ENCODE measurements at places on chromosomes 6 and 20.

- no peak for DNase-seq
Measured at GRCh38 chr20:60115451-60115850, 157.2 kb downstream of the CDH26 start.

DNA sequence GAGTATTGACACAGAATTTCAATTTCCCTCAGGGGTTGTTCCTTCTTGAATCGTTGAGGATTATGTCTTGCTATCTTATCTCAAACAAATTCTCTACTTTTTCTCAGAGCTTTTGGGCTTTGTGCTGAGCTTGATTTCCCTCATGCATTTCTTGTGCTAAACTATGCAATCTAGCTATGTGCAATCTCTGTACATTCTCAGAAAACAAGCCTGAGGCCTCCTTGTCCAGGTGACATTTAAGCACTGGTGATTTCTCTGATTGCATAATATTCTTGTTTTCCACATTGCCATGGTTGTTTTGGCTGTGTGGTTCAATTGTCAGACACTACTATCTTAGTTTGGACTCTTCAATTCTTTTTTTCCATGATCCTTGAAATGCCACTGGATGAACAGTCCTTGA is 81.2 kb upstream of the MAN1A1 start:
- DNase-seq = no peak

- no peak for DNase-seq
Measured at GRCh38 chr6:38040254-38040653, 220.7 kb downstream of the ZFAND3 start.

DNA sequence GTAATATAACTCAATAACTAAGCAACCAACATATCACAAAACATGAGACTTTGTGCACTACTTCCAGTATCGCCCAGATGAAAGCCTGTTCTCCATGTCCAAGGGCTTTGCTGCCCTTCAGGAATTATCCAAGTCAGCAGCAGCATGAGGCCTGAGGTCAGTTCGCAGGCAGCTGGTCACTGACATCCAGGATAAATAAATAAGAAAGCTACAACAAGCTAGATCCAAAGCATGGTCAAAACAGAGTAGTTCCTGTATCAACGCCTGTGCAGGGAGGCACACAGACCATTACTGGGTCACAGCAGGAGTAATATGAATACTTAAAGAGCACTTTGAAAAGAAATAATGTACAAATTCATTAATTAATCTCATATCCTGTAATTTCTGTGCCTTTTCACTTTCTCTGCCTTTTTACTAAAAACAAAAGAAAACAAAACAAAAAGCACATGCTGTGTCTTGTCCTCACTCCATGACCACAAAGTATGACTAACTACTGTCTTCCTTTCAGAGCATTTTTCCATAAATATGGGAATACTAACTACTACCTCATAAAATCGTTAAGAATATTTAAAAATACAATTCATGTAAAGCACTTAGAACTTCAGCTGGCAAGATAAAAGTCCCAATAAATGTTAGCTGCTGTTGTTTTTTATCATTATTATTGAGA is 374.9 kb upstream of the IRAK1BP1 start:
- DNase-seq = no peak

- no peak for DNase-seq
Measured at GRCh38 chr6:14460556-14460955, 343.0 kb downstream of the CD83 start.

- no peak for DNase-seq
Measured at GRCh38 chr6:10883312-10884244, 1.7 kb upstream of the GCM2 start.

- no peak for DNase-seq
Measured at GRCh38 chr6:163529605-163530004, 115.1 kb downstream of the QKI start.

DNA sequence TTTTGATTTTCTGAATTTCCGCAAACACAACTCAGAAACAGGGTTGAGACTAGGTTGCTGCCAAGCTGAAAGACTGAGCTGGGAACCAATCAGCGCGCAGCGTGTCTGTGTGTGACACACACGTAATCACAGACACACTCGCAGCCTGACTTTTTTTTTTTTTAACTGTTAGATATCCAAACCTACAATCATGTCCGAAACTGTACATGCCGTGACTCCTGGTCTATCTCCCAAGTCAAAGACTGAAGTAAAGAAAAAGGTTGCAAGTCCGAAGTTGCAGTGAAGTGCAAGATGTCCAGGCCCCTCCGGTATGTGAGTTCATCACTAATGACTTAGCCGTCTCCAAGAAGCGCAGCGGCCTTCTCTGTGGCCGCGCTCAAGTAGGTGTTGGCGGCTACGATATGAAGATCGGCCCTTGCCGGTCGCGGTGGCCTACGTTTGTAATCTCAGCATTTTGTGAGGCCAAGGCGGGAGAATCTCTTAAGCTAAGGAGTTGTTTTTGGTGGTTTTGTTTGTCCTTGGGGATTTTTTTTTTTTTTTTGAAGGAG is 108.2 kb downstream of the HFE start:
- DNase-seq = peak; percentile 90

- no peak for DNase-seq
Measured at GRCh38 chr20:35514371-35514932, 15.0 kb downstream of the C20orf173 start.

- no peak for DNase-seq
Measured at GRCh38 chr6:41790045-41790444, 2.6 kb downstream of the TOMM6 start.

DNA sequence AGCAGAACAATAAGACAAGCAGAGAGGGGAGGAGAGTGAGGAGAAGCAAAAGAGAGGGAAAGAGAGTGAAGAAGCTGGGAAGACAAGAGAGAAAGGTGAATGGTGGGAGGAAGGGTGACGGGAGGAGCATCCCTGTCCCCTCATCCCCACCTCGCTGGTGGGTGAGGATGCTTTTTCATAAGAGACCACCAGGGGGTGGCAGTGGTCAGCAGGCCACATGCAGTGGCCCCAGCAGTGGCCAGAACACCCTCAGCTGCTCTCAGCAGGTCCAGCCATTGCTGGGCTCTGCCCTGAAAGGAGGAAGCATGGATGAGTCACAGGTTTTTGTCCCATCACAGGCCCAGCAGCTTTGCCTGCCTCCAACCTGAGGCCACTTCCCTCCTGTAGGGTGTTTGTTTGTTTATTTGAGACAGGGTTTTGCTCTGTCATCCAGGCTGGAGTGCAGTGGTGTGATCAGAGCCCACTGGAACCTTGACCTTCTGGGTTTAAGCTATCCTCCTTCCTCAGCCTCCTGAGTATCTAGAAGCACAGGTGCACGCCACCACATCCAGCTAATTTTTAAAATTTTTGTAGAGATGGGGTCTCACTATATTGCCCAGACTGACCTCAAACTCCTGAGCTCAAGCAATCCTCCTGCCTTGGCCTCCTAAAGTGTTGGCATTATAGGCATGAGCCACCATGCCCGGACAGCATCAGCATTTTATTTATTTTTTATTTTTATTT is 24.0 kb downstream of the FGD2 start:
- peak; percentile 20 for DNase-seq

GRCh38 chr6:43716099-43716498 is 28.5 kb upstream of the MRPS18A start:
- no peak for DNase-seq

GRCh38 chr6:161921602-161922395 is 647.9 kb upstream of the AGPAT4 start:
- DNase-seq = no peak

- DNase-seq = no peak
Measured at GRCh38 chr6:35084511-35085203, 56.5 kb downstream of the TCP11 start.

DNA sequence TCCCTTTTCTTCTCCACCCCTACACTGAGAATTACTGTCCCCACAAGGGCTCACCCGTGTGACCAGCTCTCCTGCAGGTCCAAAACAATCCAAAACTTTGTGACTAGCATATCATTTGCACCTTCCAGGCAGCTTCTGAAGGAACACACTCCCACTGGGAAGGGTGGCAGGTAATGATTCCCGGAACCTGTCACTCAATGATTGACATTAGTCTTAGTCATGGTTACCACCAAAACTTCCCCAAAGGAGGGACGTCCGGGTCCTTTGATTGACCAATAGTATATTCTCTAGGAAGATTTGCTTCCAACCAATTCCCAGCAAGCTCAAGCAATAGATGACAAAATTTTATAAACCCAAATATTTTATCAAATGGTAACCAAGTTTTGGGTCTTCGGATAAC is 127.7 kb upstream of the MYLIP start:
- no peak for DNase-seq
